ENCODE measurements at places on chromosomes 6 and 20.

GRCh38 chr20:19466206-19466928 is 253.9 kb downstream of the SLC24A3 start:
- no peak for DNase-seq

DNA sequence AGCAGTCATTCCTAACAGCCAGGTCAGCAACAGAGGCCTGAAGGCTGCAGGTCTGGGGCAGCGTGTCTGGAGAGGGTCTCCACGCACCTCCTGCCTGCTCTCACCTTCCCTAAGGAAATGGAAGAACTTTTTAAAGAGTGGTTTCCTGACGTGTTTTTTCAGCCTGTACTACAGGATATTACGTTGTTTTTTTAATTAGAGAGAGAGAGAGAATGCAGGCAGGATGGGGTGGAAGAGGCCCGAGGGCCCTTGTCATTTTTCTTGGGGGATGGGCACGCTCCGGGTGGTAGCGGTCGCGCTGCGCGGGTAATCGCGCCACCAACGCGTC is 2.1 kb downstream of the DLL1 start:
- DNase-seq, result no peak

GRCh38 chr6:118298476-118299427 is 249.3 kb upstream of the PLN start:
- DNase-seq, result no peak

DNA sequence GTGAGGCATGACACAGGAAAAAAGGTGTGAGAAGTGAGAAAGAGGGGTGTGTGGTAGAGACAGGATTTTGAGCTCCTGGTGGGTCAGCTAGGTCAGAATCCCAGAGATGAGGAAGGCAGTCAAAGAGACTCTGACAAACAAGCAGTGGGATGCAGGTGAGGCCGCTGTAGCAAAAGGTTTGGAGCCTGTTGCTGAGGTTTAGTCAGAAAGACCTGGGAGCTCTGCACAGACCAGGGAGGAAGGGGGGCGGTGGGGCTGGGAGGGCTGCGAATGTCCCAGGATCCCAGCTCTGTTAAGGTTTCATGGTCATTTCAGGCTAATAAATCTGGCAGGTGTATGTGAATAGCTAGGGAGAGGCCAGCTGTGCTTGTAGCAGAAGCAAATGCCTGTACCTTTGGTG is 373.9 kb upstream of the SYNCRIP start:
- no peak for DNase-seq

DNA sequence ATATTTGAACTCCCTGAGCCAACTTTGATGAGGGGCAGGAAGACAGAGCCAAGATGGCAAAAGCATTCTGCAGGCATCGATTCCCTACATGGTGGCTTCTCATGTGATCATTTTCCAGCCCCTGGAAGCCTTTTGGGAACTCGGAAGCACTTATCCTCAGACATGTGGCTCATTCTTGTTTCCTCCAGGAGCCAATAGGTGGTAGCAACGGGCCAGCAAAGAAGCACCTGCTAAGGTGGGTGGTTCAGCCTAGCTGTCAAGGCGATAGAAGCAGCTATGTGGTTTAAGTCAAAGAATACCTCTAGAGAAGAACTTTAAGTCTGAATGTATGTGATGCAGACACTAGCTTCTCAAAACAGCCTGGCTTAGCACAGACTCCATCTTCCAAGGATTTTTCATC is 64.9 kb upstream of the PAX1 start:
- no peak for DNase-seq

DNA sequence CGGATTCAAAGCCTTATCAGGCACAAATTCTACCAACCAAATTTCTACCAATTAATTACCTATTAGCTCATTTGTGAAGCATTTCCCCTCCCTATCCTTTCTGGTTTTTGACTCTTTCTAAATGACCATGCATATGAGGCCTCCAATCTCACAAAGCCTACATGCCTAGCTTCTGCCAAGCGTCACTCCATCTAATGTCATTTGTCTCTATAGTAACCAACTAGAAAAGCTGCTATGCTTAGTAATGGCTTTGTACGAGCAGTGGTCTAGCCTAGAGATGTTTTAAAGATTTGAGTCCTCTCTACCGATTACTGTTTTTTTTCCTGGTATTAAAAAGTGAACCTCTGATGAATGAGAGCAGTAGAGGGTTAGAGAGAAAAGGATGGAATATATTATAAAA is 4.8 kb upstream of the ASF1A start:
- no peak for DNase-seq

Measured in GM04503 (cell line).